ENCODE measurements at places on chromosomes 11 and 22.

DNA sequence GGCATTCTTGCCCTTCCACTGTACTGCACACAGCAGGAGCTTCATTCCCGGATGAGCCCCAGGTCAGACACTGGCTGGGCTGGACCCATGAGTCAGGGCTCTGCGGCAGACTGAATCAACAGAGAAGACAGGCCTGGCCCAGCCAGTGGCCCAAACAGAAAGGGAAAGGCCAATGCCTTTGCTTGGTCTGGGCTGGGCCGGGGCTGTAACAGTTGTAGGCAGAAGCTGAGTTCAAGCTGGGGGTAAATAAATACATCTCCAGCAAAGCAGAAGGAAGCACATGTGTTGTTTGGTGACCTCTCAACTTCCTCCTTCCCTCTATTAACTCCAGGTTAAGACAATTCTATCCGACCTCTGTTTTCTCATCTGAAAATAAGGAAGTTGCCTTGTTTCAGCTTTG, 1.8 kb upstream of the SMIM35 start:
- H3K36me3 ChIP-seq: peaks cover 1% of the 10 kb centered on the region
- H3K27ac ChIP-seq: no peak overlapping the region
- no peak overlapping the region for H3K4me3 ChIP-seq
- DNase-seq: no peak
- H3K4me1 ChIP-seq: no peaks in the 10 kb centered on the region

DNA sequence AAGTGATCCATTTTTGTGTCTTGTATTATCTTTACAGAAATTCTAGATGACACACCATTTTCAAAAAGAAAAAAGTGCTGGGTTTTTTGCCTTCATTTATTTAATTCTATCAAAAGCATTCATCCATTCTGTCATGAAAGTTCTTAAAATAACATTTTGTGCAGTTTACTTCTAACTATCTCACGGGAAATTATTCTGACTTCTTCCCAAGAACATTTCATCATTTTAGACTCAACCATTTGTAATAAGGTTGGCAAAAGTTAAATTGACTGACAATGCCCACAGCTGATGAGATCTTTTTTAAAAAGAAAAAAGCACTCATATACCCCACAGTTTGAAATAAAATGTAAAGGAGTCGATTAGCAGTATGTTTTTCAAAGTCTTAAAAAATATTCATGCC, 68.5 kb downstream of the SBF2 start:
- no peaks in the 10 kb centered on the region for H3K27me3 ChIP-seq
- no peaks in the 10 kb centered on the region for H3K4me1 ChIP-seq
- no peak overlapping the region for H3K27ac ChIP-seq

GRCh38 chr11:47565340-47566148, at the start of gene PTPMT1:
Gene PTPMT1, plus strand, starts transcription at chr11:47565599. Its CDS starts 24 bp downstream, at chr11:47565623.
- no peaks in the 10 kb centered on the region for H3K27me3 ChIP-seq
- peaks cover 17% of the 10 kb centered on the region for H3K36me3 ChIP-seq
- peak within 1 kb of the TSS; percentile 82 for H3K27ac ChIP-seq
- H3K4me3 ChIP-seq: peak within 1 kb of the TSS; percentile 76
- DNase-seq: peak; percentile 80
- peaks cover 31% of the 10 kb centered on the region for H3K4me1 ChIP-seq

GRCh38 chr11:96160732-96161306, 182.2 kb downstream of the MAML2 start:
- peaks cover 29% of the 10 kb centered on the region for H3K4me1 ChIP-seq
- H3K36me3 ChIP-seq: peaks cover 11% of the 10 kb centered on the region
- no peaks in the 10 kb centered on the region for H3K27me3 ChIP-seq

- DNase-seq: no peak
- H3K4me1 ChIP-seq: peaks cover 41% of the 10 kb centered on the region
- H3K4me3 ChIP-seq: no peak overlapping the region
- peaks cover 24% of the 10 kb centered on the region for H3K36me3 ChIP-seq
Observed at GRCh38 chr22:46289244-46289891, 7.3 kb upstream of the GTSE1 start.

GRCh38 chr11:34605481-34606325, 15.2 kb upstream of the EHF start:
- no peaks in the 10 kb centered on the region for H3K36me3 ChIP-seq
- DNase-seq: no peak
- no peak overlapping the region for H3K4me3 ChIP-seq
- H3K27me3 ChIP-seq: peaks cover 14% of the 10 kb centered on the region

Data from activated naive CD4-positive, alpha-beta T cell treated with anti-CD3 and anti-CD28 coated beads, Interleukin-2, amount 10 ng/mL, durations not matched to agents 7 days and 5 days (primary cell).